ENCODE measurements at places on chromosomes 7 and 10. TPM values are rescaled to one million over a fixed set of nuclear protein-coding genes. Genes with fewer than 3 reads are reported as not detected.

HELLS gene
- 90.8 TPM for total RNA-seq

SYNPO2L gene
- total RNA-seq: 0.48 TPM

DMBT1 gene
- under 0.01 TPM for total RNA-seq

TAS2R3 gene
- not detected for total RNA-seq

MYO1G gene
- total RNA-seq: 1.3 TPM

WIPF3 gene
- 0.18 TPM for total RNA-seq

FKBP9 gene
- total RNA-seq: 47.8 TPM

PGAM2 gene
- total RNA-seq: 1.6 TPM

UNCX gene
- total RNA-seq: not detected

HSPA12A gene
- 2.3 TPM for total RNA-seq

UCN3 gene
- total RNA-seq: not detected

Measured in esophagus squamous epithelium (tissue), 5 donors.